Caco-2 (cell line): ENCODE measurements at places on chromosomes 1 and 21. TPM values are rescaled to one million over a fixed set of nuclear protein-coding genes. Genes with fewer than 3 reads are reported as not detected.

DNA sequence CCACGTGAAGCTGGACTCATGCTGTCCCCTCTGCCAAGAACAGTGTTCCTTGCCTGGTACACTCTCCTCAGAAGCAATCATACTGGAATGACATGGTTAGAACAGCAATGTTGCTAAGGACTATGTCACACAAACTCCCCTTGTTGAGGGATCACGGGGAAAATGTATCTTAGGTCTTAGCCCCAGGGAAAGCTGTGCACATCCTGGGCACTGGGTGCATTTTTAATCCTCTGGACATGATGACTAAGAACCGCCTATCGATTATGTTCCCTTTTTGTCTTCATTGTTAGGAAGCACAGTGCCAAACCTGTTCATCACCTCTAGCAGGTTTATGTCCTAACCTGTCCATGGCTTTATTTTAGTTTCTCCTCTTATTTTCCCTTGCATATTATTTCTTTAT is 115.1 kb downstream of the HIVEP3 start:
- no peaks in the 10 kb centered on the region for H3K36me3 ChIP-seq
- no peak overlapping the region for H3K4me3 ChIP-seq
- DNase-seq, result no peak
- H3K27me3 ChIP-seq, result no peaks in the 10 kb centered on the region
- H3K4me1 ChIP-seq, result no peaks in the 10 kb centered on the region

GRCh38 chr1:89310976-89311375 is 38.3 kb upstream of the GBP5 start:
- H3K27ac ChIP-seq, result no peak overlapping the region
- no peaks in the 10 kb centered on the region for H3K4me1 ChIP-seq
- H3K4me3 ChIP-seq, result no peak overlapping the region
- DNase-seq, result no peak
- no peaks in the 10 kb centered on the region for H3K36me3 ChIP-seq
- H3K27me3 ChIP-seq, result no peaks in the 10 kb centered on the region

The TTLL10 gene
- 0.29 and 1.2 TPM in 2 replicates for total RNA-seq

- peaks cover 10% of the 10 kb centered on the region; the same call in 1 of the 2 replicates for H3K4me1 ChIP-seq
- H3K36me3 ChIP-seq, result no peaks in the 10 kb centered on the region
- no peak for DNase-seq
These were observed 220.8 kb upstream of the KIAA0040 start for GRCh38 chr1:175413367-175413766.

GRCh38 chr1:60073605-60074278 is at the start of gene C1orf87:
Gene C1orf87 (minus strand): TSS chr1:60073770. CDS start chr1:60072643, 1,127 bp downstream.
- H3K4me1 ChIP-seq, result no peaks in the 10 kb centered on the region
- H3K36me3 ChIP-seq, result no peaks in the 10 kb centered on the region
- peak; percentile 27 for DNase-seq

The SAMD13 gene
- 0.53 and 0.59 TPM in 2 replicates for total RNA-seq
